Left ventricle myocardium inferior (tissue), 1 donor: ENCODE measurements at places on chromosomes 7 and 10. TPM values are rescaled to one million over a fixed set of nuclear protein-coding genes. Genes with fewer than 3 reads are reported as not detected.

Gene POLR2J2
- total RNA-seq, result 2.7 TPM

Gene C10orf90
- not detected for total RNA-seq

Gene CALHM1
- not detected for total RNA-seq

Gene ACADSB
- 109 TPM for total RNA-seq

Gene HOXA11
- total RNA-seq, result not detected

Gene HOXA13
- not detected for total RNA-seq

Gene MPLKIP
- total RNA-seq, result 16.2 TPM

Gene ADCY1
- 2.8 TPM for total RNA-seq

Gene BICC1
- total RNA-seq, result 5.7 TPM

Gene CYP26C1
- not detected for total RNA-seq

Gene P4HA1
- 97.1 TPM for total RNA-seq

Gene UTF1
- not detected for total RNA-seq

Gene SUN3
- total RNA-seq, result not detected

DNA sequence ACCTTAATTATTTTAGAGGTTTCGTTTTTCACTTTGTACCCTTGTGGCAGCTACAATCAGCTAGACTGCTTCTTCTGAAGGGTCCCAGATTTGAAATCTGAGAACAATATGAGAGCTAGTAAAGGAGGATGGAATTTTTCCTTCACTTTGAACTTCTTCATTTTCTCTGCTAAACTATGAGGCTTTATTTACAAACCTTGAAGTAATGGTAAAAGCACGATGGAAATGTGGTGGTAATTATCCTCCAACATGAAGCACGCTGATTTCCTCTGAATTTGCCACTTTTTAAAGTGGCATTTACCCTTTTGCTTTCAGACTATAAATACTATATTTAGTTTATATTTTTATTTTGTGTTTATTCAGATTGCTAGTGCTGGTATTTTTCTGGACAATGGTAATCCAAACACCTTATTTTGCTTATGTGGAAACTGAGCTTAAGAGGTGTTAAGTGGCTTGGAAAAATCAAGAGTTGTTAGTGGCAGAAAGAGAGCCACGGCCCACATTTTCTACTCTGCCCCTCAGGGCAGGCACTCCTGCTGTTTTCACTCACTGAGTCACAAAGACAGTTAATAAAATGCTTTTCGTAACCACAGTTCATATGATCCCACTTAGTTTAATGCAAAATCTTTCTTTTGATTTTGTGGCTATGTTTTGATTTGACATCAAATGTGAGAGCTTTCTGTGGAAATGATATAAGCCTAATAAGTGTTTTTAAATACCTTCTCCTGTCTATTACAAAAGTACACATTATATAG is 2.7 kb downstream of the SSMEM1 start:
- no peak for DNase-seq
- peaks cover 23% of the 10 kb centered on the region for H3K27me3 ChIP-seq
- no peak overlapping the region for H3K27ac ChIP-seq
- no peaks in the 10 kb centered on the region for H3K36me3 ChIP-seq
- H3K4me3 ChIP-seq, result no peak overlapping the region
- peaks cover 4% of the 10 kb centered on the region for H3K4me1 ChIP-seq

- no peaks in the 10 kb centered on the region for H3K27me3 ChIP-seq
- no peak for DNase-seq
- H3K4me1 ChIP-seq, result peaks cover 30% of the 10 kb centered on the region
- H3K4me3 ChIP-seq, result no peak overlapping the region
- H3K27ac ChIP-seq, result no peak overlapping the region
These were observed 40.0 kb downstream of the CDK1 start for GRCh38 chr10:60818134-60818770.

DNA sequence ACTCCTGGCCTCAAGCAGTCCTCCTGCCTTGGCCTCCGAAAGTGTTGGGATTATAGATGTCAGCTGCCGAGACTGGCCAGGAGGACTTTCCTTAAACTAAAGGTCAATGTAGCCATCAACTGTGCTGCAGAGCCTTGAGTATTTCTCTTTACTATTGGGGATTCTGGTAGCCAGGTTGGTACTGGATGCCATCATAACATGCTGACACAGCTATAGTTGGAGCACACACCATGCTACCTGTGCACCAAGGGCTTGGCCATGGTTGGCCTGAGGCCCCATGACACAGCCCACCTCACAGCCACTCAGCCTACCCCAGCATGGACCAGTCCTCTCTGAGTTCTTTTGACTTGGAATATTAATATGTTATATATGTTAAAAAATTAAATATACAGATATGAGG is 54.4 kb downstream of the HECTD2 start:
- H3K27ac ChIP-seq, result no peak overlapping the region
- no peaks in the 10 kb centered on the region for H3K4me1 ChIP-seq
- H3K27me3 ChIP-seq, result no peaks in the 10 kb centered on the region
- H3K4me3 ChIP-seq, result no peak overlapping the region
- peaks cover 74% of the 10 kb centered on the region for H3K36me3 ChIP-seq

GRCh38 chr7:825386-825785 is 6.9 kb upstream of the SUN1 start:
- H3K27me3 ChIP-seq, result no peaks in the 10 kb centered on the region
- H3K36me3 ChIP-seq, result no peaks in the 10 kb centered on the region
- peak overlapping the region; percentile 95 for H3K27ac ChIP-seq
- H3K4me3 ChIP-seq, result peak overlapping the region; percentile 20

DNA sequence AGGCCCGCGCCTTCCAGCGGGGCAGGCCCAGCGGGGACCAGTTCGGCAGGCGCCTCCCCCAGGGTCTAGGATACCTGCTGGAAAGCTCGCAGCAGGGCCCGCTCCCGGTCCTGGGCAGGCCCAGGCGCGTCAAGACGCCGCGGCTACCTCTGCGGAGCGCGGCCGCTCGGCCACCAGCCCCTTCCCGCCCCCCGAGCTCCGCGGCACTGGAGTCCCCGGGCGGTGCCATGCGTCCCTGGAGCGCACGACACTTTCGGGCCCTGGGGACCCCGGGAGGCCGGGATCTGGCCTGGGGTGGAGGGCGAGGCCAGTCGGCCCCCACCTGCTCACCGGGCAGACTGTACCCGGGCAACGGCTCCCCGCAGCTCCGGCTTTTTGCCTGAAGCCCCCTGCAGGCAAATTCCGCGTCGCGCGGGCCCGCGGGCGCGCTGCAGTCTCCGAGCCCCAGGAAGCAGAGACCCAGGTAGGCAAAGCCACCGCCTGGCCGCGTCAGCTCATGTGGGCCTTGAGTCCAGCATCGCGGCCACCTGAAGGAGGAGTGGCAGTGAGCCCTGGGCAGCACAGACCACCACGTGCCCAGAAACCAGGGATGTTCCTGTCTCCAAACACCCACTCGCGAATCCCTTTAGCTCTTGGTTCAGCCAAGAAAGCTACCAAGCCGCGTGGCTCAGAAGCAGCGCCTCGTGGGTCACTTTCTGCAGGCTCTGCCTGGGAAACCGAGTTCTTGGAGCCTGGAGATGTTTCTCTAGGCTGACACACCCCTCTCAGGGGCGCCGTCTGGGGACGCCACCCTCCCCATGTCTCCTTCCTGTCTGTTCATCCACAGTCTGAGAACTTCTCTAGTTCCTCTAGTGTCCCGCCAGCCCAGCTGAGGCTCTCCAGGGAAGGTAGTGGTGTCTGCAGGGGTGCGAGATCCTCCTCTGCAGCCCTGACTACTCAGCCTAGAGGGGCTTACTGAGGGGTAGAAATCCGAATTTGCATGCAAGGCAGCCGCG is 46.1 kb upstream of the APBB1IP start:
- no peak overlapping the region for H3K4me3 ChIP-seq
- DNase-seq, result peak; percentile 15
- H3K36me3 ChIP-seq, result no peaks in the 10 kb centered on the region
- H3K27ac ChIP-seq, result no peak overlapping the region

GRCh38 chr10:97123765-97124164 is 62.0 kb downstream of the SLIT1 start:
- peaks cover 77% of the 10 kb centered on the region for H3K27me3 ChIP-seq
- peaks cover 6% of the 10 kb centered on the region for H3K4me1 ChIP-seq
- no peak overlapping the region for H3K27ac ChIP-seq
- no peak for DNase-seq
- H3K36me3 ChIP-seq, result no peaks in the 10 kb centered on the region

DNA sequence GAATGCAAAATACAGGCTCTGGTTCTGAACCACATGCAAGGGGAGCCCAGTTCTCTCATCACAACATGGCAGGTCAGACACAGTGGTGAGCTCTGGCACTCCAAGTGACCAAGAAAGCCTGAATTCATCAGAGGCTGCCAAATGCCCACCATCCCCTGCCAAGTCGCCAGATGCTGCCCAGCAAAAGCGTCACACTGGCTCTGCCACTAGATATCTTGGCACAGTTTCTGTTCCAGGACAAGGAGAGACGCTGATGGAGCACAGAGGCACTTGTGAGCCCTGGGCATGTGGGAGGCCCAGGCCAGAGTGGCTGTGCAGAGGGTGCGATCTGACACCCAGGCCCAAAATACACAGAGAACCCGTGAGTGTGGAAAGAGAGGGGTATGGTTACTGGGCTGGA is 57.8 kb downstream of the GAD2 start:
- H3K27ac ChIP-seq, result no peak overlapping the region
- no peak overlapping the region for H3K4me3 ChIP-seq
- H3K36me3 ChIP-seq, result no peaks in the 10 kb centered on the region
- H3K27me3 ChIP-seq, result peaks cover 7% of the 10 kb centered on the region
- H3K4me1 ChIP-seq, result no peaks in the 10 kb centered on the region
- DNase-seq, result peak; percentile 31

DNA sequence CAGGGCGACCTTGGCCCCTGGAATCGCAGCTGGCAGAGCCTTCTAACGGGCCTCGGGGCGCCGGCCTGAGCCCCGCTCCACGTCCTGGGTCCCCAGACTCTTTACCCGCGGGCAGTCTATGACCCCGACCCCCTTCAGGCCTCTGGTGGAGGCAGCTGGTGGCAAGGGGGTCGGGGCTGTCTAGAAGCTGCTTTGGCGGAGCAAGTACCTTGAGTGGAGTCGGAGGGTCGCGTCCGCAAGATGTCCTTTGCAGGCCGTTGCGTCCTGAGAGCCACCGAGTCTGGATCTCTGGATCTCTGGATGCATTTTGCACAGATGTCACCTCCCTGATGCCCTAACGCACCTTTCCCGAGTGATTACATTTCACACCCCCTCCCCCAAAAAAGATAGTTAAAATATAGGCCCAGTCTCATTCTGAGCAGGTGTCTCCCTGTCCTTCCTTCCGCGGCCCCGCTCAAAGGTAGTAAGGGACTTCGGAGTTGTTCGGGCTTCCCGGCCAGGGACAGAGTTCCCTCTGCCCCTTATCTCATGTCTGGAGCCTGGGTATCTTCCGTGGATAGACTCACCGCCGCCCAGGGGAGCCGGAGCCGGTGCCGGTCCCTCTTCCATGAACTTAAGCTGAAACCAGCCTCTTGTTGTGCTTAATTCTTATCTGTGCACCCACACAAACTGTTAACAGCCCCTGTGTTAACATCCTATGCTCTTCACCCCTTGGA is 457 bp downstream of the ACADSB start:
- peaks cover 3% of the 10 kb centered on the region for H3K36me3 ChIP-seq
- peak; percentile 21 for DNase-seq
- peak overlapping the region; percentile 94 for H3K27ac ChIP-seq
- H3K4me1 ChIP-seq, result peaks cover 57% of the 10 kb centered on the region
- no peaks in the 10 kb centered on the region for H3K27me3 ChIP-seq
- H3K4me3 ChIP-seq, result peak overlapping the region; percentile 95

DNA sequence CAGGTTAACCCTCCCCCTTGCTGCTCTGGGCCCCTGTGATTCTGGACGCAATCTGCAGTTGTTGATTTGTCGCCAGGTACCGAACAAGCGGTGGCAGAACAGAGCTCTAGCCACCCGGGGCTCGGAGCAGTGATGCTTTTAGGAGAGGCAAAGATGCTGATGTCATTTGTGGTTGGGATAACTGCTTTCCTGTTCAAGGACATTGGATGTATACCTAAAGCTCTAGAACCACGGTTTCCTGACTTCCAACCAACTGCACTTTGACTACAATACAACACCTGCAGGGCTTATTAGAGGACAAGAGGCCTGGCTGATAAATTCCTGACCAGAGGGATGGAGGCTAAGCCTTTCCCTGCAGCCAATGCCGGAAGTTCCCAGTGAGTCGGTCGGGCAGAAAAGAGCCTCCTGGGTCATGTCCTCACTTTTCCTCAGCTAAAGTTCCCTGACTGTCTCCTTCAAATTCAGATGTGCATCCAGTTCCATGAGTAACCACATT is 6.5 kb upstream of the RBM20 start:
- no peaks in the 10 kb centered on the region for H3K36me3 ChIP-seq
- peak overlapping the region; percentile 87 for H3K27ac ChIP-seq
- peaks cover 44% of the 10 kb centered on the region for H3K4me1 ChIP-seq
- H3K4me3 ChIP-seq, result no peak overlapping the region

GRCh38 chr7:157809863-157810851 is 473.4 kb downstream of the DNAJB6 start:
- peaks cover 16% of the 10 kb centered on the region for H3K27me3 ChIP-seq
- H3K36me3 ChIP-seq, result no peaks in the 10 kb centered on the region

DNA sequence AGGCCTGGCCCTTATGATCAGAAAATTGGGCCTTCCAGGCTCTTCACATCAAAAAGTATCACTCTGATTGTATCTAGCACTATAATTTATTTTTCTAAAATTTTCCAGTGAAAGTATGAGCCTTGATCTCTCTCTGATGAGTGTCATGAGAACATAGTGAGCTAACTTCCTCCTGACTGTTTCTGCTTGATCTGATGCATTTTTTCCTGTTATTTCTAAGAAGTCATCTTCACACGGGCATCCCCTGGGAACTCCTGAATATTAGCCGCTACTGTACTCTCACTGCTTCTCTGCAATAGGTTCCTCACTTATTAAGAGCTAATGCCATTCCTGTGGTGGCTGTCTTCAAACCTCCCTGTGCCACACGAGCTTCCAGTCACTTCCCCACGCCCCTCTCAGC is 63.1 kb upstream of the ZPBP start:
- H3K36me3 ChIP-seq, result no peaks in the 10 kb centered on the region
- no peaks in the 10 kb centered on the region for H3K4me1 ChIP-seq
- H3K4me3 ChIP-seq, result no peak overlapping the region
- DNase-seq, result no peak
- H3K27me3 ChIP-seq, result peaks cover 21% of the 10 kb centered on the region

- no peak for DNase-seq
- peaks cover 8% of the 10 kb centered on the region for H3K27me3 ChIP-seq
- H3K4me3 ChIP-seq, result no peak overlapping the region
- H3K4me1 ChIP-seq, result no peaks in the 10 kb centered on the region
These were observed 3.5 kb downstream of the SCART1 start for GRCh38 chr10:133457100-133457841.

DNA sequence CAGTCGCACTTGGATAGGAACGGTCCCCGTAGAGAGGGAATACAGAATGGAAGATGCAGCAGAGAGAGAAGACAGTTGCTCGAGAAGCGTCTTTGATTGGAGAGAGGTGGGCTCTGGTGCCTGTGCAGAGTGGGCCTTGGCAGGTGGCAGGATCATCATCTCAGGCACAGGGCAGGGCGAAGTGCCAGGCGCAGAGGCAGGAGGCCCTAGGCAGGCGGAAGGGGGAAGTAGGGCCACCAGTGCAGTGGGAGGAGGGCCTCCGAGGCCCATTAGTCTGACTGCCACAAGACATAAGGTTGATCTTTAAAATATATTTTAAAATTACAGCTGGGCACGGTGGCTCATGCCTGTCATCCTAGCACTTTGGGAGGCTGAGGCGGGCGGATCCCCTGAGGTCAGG is 10.1 kb downstream of the CARD11 start:
- no peak for DNase-seq
- peaks cover 18% of the 10 kb centered on the region for H3K27me3 ChIP-seq
- H3K4me1 ChIP-seq, result no peaks in the 10 kb centered on the region
- no peak overlapping the region for H3K4me3 ChIP-seq
